PC-3 (cell line): ENCODE measurements at places on chromosomes 2 and 18. TPM values are rescaled to one million over a fixed set of nuclear protein-coding genes. Genes with fewer than 3 reads are reported as not detected.
A peak's percentile ranks its signal among the peaks of the same experiment; 100 is the strongest.

PLA2R1 gene
- total RNA-seq, result 2.4 and 3.4 TPM in 2 replicates

DNA sequence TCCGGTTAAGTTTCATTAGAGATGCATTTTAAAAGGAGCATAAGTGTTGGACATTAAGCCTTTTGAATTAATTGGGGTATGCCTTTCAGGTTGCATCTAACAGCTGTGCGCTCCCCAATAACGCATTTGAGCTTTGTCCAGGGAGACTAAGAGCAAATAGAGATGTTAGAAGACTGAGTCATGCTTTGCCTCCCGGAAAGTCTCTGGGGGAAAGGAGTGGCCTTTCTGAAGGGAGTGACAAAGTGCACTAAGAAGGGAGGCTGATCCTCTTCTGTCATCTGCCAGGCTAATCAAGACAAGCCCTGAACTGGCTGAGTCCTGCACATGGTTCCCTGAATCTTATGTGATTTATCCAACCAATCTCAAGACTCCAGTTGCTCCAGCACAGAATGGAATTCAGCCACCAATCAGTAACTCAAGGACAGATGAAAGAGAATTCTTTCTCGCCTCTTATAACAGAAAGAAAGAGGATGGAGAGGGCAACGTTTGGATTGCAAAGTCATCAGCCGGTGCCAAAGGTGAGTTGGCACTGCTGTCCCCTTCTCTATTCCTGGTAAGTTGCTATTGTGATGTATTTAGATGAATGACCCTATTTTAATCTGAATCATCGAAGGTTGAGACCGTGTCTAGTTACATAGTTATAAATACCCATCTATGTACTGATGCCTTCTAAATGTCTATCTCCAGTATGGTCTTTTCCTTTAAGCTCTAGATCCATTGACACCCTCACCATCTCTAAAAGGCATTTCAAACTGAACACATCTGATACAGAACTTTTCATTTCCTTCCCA is 12.1 kb downstream of the TTL start:
- peaks cover 44% of the 10 kb centered on the region for H3K4me1 ChIP-seq
- peak overlapping the region; percentile 84 for H3K27ac ChIP-seq
- H3K4me3 ChIP-seq, result peak overlapping the region; percentile 25; the same call in 1 of the 2 replicates

- no peaks in the 10 kb centered on the region for H3K36me3 ChIP-seq
- H3K27ac ChIP-seq, result no peak overlapping the region
- peaks cover 20% of the 10 kb centered on the region for H3K27me3 ChIP-seq
- no peak overlapping the region for H3K4me3 ChIP-seq
- no peak for DNase-seq
- no peaks in the 10 kb centered on the region for H3K4me1 ChIP-seq
These were observed 460.1 kb upstream of the SALL3 start for GRCh38 chr18:78519394-78520062.

CTNNA2 gene
- total RNA-seq, result not detected in 2 replicates

CYP27C1 gene
- 0.36 and 1.2 TPM in 2 replicates for total RNA-seq

DNA sequence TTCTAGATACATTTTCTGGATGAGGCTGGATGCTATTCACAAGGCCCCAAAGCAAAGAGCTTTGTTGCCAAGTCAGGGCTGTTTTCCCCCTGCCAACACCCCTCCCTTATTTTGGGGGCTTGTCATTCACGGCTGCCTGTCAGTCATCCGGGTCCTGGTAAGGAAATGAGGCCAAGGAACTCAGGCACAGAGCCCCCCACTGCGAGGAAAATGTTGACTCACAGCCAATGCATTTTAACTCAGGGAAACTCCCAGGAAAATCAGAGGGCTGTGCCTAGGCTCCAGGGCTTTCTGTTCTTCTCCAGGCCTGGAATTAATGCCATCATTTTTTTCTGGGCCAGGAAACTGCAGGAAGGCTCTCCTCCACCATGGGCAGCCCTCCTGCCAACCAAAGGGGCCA is 241.1 kb downstream of the SMAD2 start:
- no peak overlapping the region for H3K4me3 ChIP-seq
- no peak overlapping the region for H3K27ac ChIP-seq
- DNase-seq, result no peak
- H3K36me3 ChIP-seq, result no peaks in the 10 kb centered on the region
- H3K27me3 ChIP-seq, result no peaks in the 10 kb centered on the region
- no peaks in the 10 kb centered on the region for H3K4me1 ChIP-seq

GRCh38 chr2:10557506-10558265 is 109.6 kb upstream of the ODC1 start:
- H3K27ac ChIP-seq, result no peak overlapping the region
- H3K27me3 ChIP-seq, result no peaks in the 10 kb centered on the region
- no peak overlapping the region for H3K4me3 ChIP-seq
- H3K4me1 ChIP-seq, result peaks cover 3% of the 10 kb centered on the region; the same call in 1 of the 2 replicates
- DNase-seq, result no peak

DNA sequence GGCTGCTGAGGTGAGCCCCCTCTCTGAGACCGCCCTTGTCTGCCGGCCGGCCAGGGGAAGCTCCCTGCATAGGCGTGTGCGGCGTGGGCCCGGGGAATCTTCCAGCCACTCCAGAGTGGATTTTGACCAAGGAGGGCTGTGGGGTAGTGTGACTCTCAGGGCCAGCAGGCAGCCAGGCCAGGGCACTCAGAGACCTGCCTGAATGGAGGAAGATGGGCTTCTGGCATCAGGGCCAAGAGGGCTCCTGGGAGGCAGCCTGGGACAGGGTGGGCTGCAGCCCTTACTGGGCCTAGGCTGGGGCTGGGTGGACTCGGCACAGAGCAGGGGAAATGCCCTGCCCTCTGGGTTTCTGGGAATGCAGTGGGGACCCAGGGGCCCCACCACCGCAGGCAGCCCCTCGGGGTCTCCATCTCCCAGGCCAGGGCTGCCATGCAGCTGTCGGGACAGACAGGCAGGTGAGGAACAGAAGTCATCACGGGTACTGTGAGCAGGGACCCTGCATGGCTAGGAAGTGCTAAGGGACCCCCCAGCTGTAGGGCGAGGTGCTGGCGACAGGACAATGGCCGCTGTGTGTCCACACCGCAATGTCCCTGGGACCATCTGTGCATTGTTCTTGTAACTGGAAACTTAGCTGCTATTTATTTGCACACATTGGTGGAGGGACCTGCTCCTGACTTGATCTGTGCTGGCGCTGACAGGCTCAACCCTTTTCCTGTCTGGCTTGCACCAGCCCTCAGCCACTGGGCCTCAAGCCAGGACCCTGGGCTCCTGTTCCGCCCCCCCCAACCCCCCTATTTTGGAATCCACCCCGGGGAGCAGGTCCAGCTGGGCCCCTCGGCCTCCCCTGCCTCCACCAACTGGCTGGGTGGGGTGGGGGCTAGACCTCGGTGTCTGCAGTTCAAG is 4.1 kb downstream of the PDCD1 start:
- no peaks in the 10 kb centered on the region for H3K27me3 ChIP-seq
- no peak overlapping the region for H3K4me3 ChIP-seq
- no peak for DNase-seq
- H3K27ac ChIP-seq, result no peak overlapping the region
- H3K4me1 ChIP-seq, result no peaks in the 10 kb centered on the region; the same call in 1 of the 2 replicates
- no peaks in the 10 kb centered on the region for H3K36me3 ChIP-seq

CCDC85A gene
- total RNA-seq, result 1.1 and 2.0 TPM in 2 replicates

DNAH6 gene
- not detected in 2 replicates for total RNA-seq

DNA sequence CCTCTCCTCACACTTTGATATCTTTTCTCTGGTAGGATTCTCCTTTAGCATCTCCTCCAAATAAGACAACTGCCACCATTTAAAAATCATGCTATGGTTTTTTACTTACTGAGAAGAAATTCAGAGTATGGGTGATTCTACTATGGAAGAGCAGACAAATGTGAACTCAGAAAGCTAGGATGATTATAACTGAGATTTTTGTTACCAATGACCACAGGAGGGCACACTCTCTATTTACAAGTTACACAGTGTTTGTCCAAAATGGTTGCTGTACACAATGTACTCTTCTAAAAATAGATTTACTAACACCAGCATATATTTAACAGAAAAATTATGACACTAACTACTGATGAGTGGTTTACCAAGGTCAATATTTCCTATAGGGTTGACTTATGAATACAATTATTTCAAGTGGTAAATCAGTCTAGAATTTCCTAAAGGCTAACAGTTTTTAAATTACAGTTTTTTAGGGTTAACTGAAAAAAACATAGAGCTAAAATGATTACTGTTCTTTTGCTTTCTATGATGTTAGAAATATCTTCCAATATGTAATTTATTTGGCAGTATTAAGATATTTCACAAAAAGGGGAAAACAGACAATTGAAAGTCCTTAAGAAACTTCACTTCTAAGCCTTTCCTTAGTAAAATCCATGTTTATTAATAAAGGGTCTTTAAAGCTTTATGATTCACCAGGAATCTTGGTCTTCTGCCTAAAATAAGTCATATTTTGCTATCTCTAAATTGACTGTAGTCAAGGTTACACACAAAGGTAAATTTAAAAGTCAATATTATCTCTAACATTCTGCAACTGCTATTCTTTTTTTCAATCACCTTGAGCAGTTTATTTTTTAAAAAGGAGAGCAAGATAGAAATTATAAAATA is 57.2 kb downstream of the MAP4K3 start:
- peak; percentile 67 for DNase-seq
- H3K27ac ChIP-seq, result peak overlapping the region; percentile 48
- no peak overlapping the region for H3K4me3 ChIP-seq

GRCh38 chr2:238502088-238502810 is 75.5 kb downstream of the ASB1 start:
- no peak overlapping the region for H3K27ac ChIP-seq
- H3K4me3 ChIP-seq, result no peak overlapping the region
- H3K4me1 ChIP-seq, result no peaks in the 10 kb centered on the region
- no peak for DNase-seq

DNA sequence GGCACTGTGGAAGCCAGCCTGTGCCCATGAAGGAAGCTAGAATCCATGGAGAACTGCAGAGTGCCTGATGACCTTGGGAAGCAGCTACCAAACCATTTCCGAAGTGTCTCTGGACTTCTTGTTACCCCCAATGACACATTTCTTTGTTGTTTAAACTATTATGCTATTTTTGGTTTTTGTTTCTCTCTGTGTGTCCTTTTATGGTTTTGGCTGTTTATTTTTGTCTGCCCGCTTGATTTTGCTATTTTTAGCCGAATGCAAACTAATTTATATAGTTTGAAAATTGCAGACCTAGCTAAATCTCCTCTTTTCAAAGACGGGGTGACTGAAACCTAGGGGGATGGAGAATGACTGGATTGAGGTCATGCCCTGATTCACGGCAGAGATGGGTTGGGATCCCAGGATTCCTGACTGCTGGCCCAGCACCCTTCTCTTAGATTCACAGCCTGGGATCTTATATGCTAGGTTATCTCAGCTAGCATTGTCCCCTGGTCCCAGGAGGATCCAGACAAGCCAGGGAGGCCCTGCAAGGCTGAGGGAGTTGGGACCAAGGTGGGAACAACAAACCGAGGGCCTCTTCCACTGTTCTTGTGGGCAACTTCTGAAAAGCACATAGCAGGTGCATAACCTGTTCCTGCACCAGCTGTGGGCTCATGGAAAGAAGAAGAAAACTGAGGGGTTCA is 116.3 kb upstream of the HAAO start:
- no peak for DNase-seq
- H3K36me3 ChIP-seq, result no peaks in the 10 kb centered on the region
- no peaks in the 10 kb centered on the region for H3K27me3 ChIP-seq

PKP4 gene
- total RNA-seq, result 40.1 and 44.2 TPM in 2 replicates

TMEM247 gene
- total RNA-seq, result not detected in 2 replicates

TEKT4 gene
- total RNA-seq, result not detected in 2 replicates

- H3K36me3 ChIP-seq, result no peaks in the 10 kb centered on the region
- peaks cover 7% of the 10 kb centered on the region; the same call in 1 of the 2 replicates for H3K27me3 ChIP-seq
- H3K4me1 ChIP-seq, result no peaks in the 10 kb centered on the region
- no peak overlapping the region for H3K27ac ChIP-seq
These were observed 19.7 kb downstream of the PTPN18 start for GRCh38 chr2:130375291-130376266.
